ENCODE measurements at places on chromosomes 7 and 10. TPM values are rescaled to one million over a fixed set of nuclear protein-coding genes. Genes with fewer than 3 reads are reported as not detected.
A peak's percentile ranks its signal among the peaks of the same experiment; 100 is the strongest.

DNA sequence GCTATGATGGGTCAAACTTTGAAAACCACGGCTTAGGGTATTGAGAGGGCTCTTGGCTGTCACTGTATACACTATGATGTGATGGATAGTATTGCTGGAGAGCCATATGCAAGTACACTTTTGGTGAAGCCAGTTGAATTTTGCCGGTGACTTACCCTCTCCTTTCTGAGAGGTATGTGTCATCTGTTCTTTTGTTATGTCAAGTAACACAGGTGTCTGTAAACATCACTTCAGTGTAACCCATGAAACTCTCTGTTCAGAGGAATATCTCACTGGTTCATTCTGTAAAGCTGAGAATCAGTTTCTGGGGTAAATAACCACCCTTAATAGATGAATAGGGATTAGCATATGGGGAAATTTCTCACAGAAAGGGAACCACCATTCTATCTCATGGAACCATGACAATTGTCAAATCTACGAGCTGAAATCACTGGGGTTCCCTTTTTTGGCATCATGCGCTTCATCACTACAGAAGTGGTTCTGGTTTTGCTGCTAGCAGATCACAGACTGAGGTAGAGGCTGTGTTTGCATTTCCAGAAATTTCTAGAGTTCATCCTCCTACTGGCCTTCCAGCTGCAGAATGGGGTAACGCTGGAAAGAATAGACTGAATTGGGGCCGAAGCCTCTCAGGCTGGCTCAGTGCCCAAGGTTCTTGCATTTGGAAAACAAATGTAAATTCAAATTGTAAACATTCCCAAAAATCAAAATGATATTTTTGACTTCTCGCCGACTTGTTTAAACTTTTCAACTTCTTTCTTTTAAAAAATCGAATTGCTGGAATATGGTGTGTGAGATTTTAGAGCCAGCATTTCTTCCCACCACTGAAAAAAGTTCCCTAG is 83.3 kb upstream of the CREB5 start:
- peaks cover 6% of the 10 kb centered on the region for H3K27me3 ChIP-seq
- H3K4me1 ChIP-seq: peaks cover 13% of the 10 kb centered on the region
- H3K36me3 ChIP-seq: no peaks in the 10 kb centered on the region

DNA sequence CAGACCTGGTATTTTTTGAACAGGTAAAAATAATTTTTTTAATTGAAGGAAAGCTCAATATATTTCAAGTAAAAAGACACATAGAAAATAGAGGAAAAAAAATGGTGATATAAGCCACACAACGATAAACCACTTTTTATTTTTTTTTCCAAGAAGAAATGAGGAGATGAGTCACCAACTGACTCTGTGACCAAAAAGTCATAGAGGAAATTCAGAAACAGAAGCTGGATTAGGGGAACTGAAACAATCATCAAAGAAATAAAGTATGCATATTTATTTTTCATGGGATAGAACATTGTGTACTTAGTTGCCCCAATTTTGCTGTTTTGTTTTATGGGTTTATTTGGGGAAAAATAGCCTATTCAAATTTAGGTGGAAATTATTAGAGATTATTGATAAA is 176.8 kb upstream of the AGR3 start:
- H3K27ac ChIP-seq: peak overlapping the region; percentile 60
- peaks cover 6% of the 10 kb centered on the region for H3K36me3 ChIP-seq
- H3K27me3 ChIP-seq: no peaks in the 10 kb centered on the region
- H3K4me3 ChIP-seq: no peak overlapping the region

DNA sequence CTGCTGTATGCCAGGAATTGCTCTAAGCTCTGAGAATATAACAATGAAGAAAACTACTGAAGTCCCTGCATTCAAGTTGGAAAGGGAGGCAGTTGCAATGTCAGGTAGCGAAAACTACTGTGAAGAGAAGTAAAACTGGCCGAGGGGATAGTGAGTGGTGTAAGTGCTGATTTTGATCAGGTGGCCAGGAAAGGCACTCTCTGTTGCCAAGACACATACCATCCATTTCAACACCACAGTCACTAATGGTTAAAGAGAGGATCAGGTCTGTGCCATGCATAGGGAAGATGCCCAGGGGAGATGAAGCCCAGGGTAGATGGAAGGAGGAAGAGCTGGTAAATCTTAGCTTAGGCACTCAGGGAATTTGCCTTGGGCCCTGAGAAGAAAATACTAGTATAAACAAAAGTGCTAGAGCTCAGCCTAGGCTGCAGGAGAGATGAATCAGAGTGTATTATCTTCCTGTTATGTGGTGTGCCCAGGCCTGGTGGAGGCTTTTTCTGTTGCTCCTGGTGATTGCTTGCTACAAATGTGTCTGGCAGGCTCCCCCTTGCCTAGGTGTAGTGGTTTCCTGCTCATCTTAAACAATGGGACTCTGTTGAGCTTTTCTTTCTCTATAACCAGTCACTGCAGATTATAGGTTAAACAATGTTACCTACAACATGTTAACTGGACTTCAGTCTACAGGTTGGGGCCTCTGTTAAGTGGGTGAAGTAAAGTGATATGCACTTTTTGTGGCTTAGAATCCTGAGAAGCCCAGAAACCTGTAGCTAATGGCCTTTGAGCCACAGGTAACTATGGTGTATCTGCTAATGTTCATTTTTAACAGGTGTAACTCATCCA is 125.5 kb downstream of the LRRC4 start:
- H3K27ac ChIP-seq: peak overlapping the region; percentile 42
- peaks cover 66% of the 10 kb centered on the region for H3K4me1 ChIP-seq
- no peak overlapping the region for H3K4me3 ChIP-seq
- peaks cover 3% of the 10 kb centered on the region for H3K36me3 ChIP-seq
- DNase-seq: no peak

- no peak overlapping the region for H3K27ac ChIP-seq
- no peak overlapping the region for H3K4me3 ChIP-seq
- peaks cover 26% of the 10 kb centered on the region for H3K27me3 ChIP-seq
- no peak for DNase-seq
Measured at GRCh38 chr7:75796420-75796819, 17.2 kb downstream of the CCL24 start.

LDB1 gene
- total RNA-seq: 114 TPM

GRCh38 chr7:45500257-45500656 is 73.9 kb upstream of the ADCY1 start:
- no peaks in the 10 kb centered on the region for H3K4me1 ChIP-seq
- no peaks in the 10 kb centered on the region for H3K36me3 ChIP-seq
- H3K4me3 ChIP-seq: no peak overlapping the region
- no peak for DNase-seq

- H3K27me3 ChIP-seq: no peaks in the 10 kb centered on the region
- DNase-seq: no peak
- no peaks in the 10 kb centered on the region for H3K36me3 ChIP-seq
- no peaks in the 10 kb centered on the region for H3K4me1 ChIP-seq
Measured at GRCh38 chr7:126361183-126361582, 891.6 kb downstream of the GRM8 start.

Measured in osteocyte (in vitro differentiated cells).